ENCODE measurements at places on chromosomes 16 and 17.

- no peak for DNase-seq
Observed at GRCh38 chr16:67245186-67245585, 2.1 kb downstream of the FHOD1 start.

GRCh38 chr16:60731329-60732050 lies 1304.7 kb downstream of the CDH8 start:
- no peak for DNase-seq

DNA sequence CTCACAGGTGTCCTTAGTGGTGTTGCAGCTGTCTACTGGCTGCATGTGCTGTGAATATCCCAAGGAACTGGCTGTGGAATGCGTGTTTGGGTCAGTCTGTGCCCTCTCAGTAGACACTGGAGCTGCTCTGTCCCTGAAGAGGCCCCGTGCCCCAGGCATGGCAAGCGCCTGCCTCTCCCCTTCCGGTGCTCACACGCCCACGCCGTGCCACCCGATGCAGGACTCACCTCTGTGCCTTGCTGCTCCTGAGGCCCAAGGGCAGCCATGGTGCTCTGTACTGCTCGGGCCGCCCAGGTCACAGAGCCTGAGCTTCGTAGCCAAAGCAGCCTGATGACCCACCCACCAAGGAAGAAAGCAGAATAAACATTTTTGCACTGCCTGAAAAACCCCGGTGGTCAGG lies 10.0 kb downstream of the RGS11 start:
- DNase-seq = no peak

DNA sequence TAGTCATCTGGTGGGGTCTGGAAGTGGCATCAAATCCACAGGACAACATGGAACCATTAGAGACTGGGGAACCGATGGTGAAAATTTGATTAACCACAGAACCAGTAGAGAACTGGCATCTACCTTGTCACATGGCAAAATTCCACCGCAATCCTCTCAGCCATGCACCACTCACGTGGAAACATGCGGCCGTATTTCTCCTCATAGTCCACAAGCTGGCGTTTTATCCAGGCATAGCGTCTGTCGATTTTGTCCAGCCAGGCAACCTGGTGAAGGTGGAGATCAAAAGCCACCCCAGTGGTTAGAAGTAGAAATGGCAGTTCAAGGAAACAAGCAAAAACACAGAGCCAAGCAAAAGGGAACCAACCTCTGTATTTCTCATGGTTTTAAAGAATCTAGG lies 87.6 kb downstream of the VPS53 start:
- no peak for DNase-seq

GRCh38 chr17:48432820-48433775 lies 3.1 kb upstream of the SKAP1 start:
- no peak for DNase-seq

DNA sequence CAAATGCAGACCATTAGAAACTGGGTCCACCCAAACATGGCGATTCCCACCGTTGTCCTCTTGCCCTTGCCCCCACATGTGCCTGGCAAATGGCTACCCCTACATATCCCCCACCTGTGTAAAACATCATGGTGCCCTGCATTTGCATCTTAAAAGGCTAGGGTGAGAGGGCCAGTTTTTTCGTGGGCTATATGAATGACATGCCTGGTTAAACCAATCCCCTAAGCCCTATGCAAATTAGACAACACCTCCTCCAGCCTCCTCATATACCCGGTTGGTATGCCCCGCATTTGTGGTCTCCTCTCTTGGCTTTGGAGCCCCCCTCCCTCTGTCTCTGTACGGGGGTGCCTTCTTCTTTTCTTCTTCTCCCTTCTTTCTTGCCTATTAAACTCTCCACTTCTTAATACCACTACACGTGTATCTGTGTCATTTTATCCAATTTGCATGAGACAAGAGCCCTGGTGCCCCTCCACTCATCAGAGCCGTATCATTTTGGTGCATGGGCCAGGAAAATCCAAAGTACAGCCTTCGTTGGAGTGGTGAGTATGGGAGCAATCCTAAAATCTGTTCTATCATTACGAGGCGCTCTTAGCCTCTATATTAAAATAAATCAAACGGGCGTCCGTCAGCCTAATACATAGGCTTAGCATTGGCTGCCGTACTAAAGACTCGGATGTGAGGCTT lies 30.1 kb downstream of the QPRT start:
- DNase-seq = no peak

GRCh38 chr17:49779739-49780231 lies 8.7 kb upstream of the KAT7 start:
- DNase-seq = no peak

DNA sequence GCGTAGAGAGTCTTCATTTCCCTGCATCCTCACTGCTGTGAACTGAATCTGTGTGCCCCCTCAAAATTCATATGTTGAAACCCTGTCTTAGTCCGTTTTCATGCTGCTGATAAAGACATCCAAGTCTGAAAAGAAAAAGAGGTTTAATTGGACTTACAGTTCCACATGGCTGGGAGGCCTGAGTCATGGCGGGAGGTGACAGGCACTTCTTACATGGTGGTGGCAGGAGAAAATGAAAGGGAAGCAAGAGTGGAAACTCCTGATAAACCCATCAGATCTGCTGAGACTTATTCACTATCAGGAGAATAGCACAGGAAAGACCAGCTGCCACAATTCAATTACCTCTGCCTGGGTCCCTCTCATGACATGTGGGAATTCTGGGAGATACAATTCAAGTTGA lies 3.1 kb upstream of the CCDC42 start:
- DNase-seq = no peak

DNA sequence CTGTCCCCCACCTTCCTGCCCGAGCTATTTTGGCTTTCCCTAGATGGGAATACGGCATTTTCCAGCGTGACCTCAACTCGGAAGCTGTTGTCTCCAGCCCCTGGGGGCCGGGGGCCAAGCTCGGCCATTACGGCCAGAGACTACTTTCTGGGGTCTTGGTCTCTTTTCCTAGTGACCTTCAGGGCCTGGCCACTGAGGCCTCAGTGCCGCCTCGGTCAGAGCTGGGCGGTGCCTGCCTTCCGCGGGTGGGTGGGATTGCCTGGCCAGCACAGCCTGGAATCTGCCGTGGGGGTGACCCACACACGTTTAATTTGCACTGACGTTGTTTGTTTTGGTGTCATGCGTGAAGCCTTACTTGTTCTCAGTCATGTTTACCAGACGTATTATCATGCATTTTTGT lies 29.2 kb downstream of the TSC2 start:
- no peak for DNase-seq

DNA sequence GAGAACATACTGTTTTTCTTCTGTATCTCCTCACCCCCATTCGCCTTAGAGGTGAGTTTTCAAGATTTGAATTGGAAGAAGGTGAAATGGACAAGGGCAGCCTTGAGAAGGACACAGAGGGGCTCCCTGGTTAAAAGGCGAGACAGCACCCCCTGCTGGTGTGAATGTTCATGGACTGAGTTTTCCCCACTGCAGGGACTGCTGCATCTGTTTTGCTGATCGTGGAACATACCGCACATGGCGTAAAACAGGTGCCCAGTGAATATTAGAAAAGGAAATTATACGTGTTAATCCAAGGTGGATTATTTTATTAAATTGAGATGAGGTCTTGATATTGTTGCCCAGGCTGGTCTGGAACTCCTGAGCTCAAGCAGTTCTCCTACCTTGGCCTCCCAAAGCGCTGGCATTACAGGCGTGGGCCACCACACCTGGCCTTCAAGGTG lies 54.5 kb downstream of the NDE1 start:
- peak; percentile 66 for DNase-seq

GRCh38 chr17:45705123-45706009 lies 78.8 kb upstream of the CRHR1 start:
- DNase-seq = no peak

- DNase-seq = no peak
Observed at GRCh38 chr16:11334831-11335404, 10.3 kb upstream of the RMI2 start.

- DNase-seq = no peak
Observed at GRCh38 chr17:50905460-50905803, 39.3 kb upstream of the TOB1 start.

DNA sequence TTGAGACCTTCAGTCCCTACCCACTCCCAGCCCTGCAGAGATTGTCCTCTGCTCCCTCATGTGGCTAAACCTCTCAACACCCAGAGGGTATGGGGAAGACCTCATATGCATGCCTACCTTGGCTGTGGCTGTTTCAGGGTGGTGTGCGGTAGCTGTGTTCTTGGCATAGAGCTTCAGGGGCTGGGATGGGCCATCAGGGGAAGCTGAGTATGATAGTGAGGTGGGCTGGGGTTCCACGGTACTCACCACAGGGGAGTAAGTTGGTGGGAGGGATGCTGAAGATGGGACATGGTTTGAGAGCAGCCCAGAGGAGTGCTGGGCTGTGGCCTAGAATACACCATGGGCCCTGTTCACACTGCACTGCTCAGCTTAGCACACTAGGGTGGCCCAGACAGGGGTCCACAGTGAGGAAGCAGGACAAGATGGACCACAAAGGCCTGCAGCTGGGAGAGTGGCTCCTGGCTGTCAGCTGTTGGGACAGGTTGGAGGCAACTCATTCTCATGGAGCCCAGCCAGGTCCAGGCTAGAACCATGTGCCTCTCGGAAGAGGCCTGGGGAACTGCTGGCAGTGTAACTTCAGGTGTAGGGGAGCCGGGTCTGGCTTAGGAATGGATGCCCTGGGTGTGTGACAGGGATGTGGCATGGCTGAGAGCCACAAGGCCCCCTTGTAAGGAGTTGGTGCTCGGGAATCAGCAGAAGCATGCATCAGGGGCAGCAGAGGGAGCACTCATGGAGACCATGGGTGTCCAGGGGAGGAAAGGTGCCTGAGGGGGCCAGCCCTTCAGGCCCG lies 3.1 kb downstream of the MFAP4 start:
- DNase-seq = no peak

- DNase-seq = no peak
Observed at GRCh38 chr17:61757168-61757567, 106.2 kb downstream of the BRIP1 start.

- DNase-seq = no peak
Observed at GRCh38 chr16:21301168-21301894, 23.2 kb upstream of the CRYM start.

- no peak for DNase-seq
Observed at GRCh38 chr16:85445064-85445778, 167.9 kb upstream of the GSE1 start.

- DNase-seq = no peak
Observed at GRCh38 chr16:52578007-52578828, 31.3 kb upstream of the TOX3 start.

DNA sequence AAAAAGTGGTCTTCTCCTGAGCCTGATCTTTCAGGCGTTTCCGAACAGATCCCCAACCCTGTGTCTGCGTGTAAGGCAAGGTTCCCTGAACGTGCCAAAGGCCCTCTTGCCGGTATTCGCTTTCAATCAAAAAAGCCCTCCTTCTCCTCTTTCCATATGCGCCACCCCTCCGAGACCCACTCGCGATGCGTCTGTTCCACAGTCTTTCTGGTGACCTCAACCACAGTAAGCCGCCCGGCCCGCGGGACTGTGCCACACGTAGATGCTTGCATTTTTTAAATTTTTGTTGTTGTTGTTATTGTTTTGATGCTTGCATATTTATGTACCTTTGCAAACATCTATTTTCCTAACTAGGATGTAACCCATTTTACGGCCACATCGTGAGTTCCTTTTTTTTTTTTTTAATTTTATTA lies 607 bp upstream of the PRPSAP1 start:
- no peak for DNase-seq

- no peak for DNase-seq
Observed at GRCh38 chr16:49852279-49852678, 3.6 kb downstream of the ZNF423 start.

DNA sequence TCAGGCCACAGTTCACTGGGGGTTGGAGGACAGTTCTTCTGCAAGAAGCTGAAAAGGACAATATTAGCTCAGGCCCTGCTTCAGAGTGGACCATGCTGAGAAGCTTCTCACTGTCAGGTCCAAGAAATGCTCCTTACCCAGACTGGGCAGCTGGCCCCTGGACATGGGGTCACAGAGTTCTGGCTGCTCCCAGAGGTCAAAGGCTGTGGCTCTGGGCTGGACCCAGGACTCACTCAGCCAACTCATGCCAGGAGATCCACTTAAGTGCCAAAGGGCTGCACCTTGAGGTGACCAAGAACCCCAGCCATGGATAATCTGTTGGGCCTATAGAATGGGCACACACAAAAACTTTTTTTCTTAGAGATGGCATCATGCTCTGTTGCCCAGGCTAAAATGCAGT lies 4.0 kb downstream of the CES2 start:
- DNase-seq = no peak

- DNase-seq = no peak
Observed at GRCh38 chr17:7443499-7444485, 1.1 kb upstream of the CHRNB1 start.

DNA sequence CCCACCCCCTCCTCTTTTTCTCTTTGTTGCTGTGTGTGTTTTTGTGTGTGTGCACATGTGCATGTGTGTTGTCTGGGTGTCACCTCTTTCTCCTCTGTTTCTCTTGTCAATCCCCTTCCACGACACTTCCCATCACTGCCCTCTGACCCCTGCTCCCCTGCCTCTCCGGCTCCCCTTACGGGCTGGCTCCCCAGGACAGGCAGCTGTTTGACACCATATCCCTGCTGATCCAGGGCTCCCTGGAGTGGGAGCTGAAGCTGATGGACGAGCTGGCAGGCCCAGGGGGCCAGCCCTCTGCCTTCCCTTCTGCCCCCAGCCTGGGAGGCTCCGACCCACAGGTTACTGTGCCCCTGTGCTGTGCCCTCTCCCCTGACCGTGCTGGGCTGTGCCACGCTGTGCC lies 15.2 kb upstream of the ABCC3 start:
- no peak for DNase-seq

- no peak for DNase-seq
Observed at GRCh38 chr16:3842994-3843393, 37.5 kb downstream of the CREBBP start.

GRCh38 chr16:23941025-23941424 lies 105.2 kb downstream of the PRKCB start:
- DNase-seq = no peak

GRCh38 chr17:7922845-7923628 lies 6.6 kb downstream of the KCNAB3 start:
- DNase-seq = peak; percentile 68

GRCh38 chr17:45874151-45874550 lies 20.2 kb upstream of the MAPT start:
- DNase-seq = no peak

- no peak for DNase-seq
Observed at GRCh38 chr17:27495460-27495859, 39.2 kb downstream of the KSR1 start.

- DNase-seq = no peak
Observed at GRCh38 chr17:18004345-18004744, 31.7 kb downstream of the DRC3 start.

DNA sequence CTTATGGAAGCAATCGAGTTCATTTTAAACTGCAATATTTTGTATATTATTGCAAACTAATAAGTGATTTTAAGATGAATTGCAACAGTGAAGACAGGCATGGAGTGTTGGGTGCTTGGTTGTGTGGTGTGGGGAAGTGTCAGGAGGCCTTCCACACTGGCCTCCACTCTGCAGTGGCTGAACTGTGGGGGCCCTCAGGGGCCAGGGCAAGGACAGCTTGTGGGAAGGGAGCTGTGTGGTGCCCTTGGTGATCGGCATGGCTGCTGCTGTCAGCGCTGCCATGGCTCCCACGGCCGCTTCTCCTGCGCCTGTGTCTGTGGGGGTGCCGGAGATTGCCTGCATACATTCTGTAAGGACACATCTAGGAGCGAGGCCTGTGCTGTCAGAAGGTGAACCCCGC lies 19.2 kb downstream of the TCF25 start:
- no peak for DNase-seq

GRCh38 chr17:82386255-82386831 lies 14.8 kb downstream of the UTS2R start:
- DNase-seq = no peak

- DNase-seq = no peak
Observed at GRCh38 chr17:29495011-29495410, 71.8 kb downstream of the ABHD15 start.

GRCh38 chr16:48394355-48394703 lies 9.1 kb upstream of the SIAH1 start:
- no peak for DNase-seq
